ENCODE measurements at places on chromosomes 4 and X.

GRCh38 chr4:103050736-103051436 lies 25.7 kb downstream of the SLC9B2 start:
- DNase-seq = no peak

- DNase-seq = no peak
Observed at GRCh38 chr4:74583089-74583700, 138.3 kb downstream of the AREG start.

DNA sequence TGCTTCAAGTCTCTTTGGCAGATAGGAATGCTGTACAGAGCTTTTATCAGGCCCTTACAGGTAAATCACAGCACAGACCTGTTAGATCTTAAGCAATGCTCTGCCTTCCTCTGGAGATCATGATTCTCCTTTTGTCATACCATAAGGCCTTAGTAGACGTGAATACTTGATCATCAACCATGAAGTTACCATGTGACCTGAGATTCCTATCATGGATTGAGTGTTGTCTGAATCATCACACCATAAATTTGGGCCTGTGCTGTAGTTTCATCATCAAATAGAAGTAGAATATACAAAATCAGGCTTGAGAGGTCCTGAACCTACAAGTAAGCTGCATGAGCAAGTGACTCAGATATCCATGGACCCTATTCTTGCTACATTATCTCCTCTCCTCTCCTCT lies 466.8 kb upstream of the INTU start:
- no peak for DNase-seq

- peak; percentile 31 for DNase-seq
Observed at GRCh38 chr4:3452376-3452775, 10.6 kb downstream of the HGFAC start.
